ENCODE measurements at places on chromosomes 5 and 9.
A peak's percentile ranks its signal among the peaks of the same experiment; 100 is the strongest.

DNA sequence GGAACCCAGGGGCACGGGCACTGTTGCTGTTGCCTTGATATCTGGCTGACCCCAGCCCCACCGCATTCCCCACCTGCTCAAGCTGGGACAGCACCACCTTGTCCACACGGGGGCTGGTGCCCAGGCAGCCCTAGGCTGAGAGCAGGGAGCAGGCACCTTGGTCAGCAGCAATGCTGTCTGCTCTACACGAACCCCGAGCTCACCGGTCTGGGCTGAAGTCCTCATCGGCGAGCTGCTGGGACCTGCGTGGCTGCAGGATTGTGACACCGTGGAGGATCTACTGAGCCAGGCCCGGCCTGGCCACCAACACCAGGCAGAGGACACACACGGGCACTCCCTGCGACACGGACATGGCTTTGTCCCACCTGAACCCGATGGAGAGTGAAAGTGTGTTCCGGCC is 78.1 kb downstream of the KCNT1 start:
- DNase-seq, result no peak

- no peak for DNase-seq
Observed at GRCh38 chr9:130500340-130501180, 55.8 kb downstream of the ASS1 start.

- DNase-seq, result no peak
Observed at GRCh38 chr9:135489188-135489906, 9.8 kb downstream of the PPP1R26 start.

DNA sequence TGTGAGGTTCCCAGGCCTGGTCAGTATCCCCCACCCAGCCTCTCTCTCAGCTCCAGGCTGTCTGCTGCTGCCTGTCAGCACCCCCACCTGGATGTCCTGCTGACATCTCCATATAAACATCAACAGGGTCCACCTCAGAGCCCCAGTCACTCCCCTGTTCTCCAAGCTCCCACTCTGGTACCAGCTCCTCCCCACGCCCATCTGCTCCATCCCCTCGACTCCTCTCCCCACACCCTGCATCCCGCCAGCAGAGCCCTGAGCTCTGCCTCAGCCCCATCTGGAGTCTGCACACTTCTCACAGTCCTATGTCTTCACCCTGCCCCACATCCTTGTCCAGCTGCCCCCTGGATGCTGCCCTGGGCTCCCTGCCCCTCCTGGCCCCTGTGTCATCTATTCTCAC is 67.7 kb upstream of the LRRTM2 start:
- DNase-seq, result no peak

DNA sequence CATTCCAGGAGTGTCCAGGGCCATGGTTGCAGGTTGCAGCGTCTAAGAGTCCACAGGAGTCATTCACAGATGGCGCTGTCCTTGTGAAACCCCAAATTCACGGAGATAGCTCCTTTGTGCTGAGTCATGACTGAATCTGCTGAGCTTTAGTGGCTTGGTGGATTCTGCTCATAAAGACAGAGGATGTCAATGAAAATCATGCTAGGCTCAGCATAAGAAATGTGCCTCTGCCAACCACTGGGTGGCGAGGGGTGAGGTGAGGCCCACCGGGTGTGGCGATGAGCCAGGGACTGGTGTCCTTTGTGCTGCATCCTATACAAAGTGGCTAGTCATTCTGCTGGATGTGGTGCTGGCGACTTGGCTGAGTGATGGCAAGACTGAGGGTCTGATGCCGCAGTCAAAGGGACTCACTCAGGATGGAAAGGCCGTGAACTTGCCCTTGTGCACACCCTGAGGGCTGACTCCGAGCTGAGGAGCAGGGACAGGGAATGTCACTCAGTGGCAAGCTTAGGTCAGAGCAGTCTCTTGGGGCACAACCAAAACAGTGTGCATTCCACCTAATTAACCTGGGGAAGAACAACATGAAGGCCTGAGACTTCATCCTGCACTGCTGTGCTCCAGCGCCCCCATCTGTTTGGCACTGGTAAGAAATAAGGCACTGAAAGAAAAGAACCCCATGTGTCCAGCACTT is 71.5 kb downstream of the DAP start:
- peak; percentile 57 for DNase-seq

DNA sequence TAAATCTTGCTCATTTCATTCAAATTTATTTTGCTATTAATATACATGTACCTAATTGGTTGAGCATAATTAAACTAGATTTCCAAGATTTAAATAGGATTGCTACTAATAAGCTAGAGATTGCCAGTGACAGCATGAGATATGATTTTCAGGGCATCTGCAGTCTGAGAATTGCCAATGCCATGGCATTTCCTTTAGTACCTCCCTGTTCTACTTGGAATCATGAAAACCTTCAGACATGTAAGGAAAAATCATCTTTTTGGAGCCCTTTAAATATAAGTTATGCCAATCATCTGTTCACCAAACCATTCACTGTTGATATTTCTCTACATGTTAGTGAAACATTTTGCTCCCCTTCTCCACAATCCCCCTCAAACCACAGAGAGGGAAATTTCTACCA is 691.4 kb downstream of the DNAH5 start:
- DNase-seq, result no peak

DNA sequence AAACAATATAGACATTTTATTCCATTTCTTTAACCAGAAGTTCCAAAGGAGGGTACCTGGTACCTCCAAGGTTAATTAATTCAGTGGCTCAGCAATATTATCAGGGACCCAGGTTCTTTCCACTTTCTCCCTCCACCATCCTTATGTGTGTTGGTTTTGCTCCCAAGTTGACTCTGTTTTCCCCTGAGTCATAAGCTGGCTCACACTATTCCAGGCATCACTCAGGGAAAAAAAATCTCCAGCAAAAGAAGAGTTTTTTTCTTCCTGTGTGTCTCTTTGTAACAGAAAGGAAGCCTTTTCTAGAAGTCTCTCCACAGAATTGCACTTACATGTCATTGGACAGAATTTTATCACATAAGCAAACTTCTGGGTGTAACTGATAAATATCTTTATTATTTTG is 31.2 kb upstream of the GALNT10 start:
- no peak for DNase-seq
